Caudate nucleus (tissue), 63 donors: ENCODE measurements at places on chromosomes 13 and 19.

- DNase-seq: no peak
Measured at GRCh38 chr13:21717817-21718216, 46.9 kb downstream of the FGF9 start.

DNA sequence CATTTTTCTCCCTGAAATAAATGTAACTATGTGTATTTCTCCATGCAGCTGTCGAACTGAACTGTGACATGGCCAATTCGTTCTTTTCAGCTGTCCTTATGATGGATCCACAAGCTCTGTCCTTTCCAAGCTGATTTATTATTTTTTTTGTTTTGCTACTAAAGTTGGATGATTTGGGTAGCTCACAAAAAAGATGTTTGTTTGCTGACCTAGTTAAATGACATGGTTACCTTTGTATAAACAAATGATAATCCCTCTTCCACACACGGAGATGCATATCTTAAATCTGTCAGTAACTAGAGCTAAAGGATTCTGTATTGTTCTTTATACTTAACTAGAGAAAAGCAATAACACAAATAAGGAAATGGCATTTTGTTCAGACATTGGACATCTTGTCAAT is 884.3 kb upstream of the PCDH20 start:
- no peak for DNase-seq

DNA sequence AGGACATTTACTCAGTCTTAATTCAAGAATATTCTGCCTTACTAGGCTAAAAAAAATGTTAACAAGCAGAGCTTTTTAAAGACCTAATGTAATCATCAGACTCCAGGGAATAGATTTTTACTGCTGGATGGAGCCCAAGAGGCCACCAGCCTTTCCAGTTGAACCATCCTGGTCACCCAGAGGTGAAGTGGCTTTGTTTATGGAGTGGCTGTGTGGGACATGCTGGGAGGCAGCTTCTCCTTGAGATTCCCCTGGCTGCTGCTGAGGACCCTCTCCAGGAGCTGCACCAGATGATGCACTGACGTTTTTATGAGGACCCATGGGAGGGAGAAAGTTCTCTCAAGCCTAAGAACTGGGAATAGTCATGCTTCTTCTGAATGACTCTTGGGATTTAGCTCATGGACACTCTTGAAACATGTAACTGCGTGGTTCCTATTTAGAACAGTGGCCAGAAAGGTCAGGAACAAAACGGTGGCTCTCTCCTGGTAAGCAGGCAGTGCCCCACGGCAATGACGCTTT is 205.9 kb upstream of the MIR17HG start:
- DNase-seq: no peak

DNA sequence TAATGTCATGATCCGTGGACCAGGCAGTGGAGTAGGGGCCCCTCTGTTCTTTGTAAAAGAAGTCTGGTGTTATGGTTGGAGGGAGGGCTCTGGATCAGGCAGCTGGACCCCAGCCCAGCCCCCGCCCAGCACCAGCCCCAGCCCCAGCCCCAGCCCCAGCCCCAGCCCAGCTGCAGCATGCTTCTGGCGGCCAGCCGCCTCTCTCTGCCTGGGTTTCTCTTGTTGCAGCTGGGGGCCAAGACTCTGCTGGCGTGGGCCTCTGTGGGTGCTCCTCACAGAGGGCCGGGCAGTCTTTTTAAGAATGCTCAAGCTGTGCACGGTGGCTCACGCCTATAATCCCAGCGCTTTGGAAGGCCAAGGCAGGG is 17.9 kb downstream of the DOT1L start:
- peak; percentile 77 for DNase-seq

GRCh38 chr19:55590617-55591016 is 8.7 kb downstream of the FIZ1 start:
- DNase-seq: no peak

- DNase-seq: no peak
Measured at GRCh38 chr19:31560086-31561060, 211.1 kb upstream of the TSHZ3 start.

- peak; percentile 75 for DNase-seq
Measured at GRCh38 chr19:4115050-4115817, 8.7 kb downstream of the MAP2K2 start.

DNA sequence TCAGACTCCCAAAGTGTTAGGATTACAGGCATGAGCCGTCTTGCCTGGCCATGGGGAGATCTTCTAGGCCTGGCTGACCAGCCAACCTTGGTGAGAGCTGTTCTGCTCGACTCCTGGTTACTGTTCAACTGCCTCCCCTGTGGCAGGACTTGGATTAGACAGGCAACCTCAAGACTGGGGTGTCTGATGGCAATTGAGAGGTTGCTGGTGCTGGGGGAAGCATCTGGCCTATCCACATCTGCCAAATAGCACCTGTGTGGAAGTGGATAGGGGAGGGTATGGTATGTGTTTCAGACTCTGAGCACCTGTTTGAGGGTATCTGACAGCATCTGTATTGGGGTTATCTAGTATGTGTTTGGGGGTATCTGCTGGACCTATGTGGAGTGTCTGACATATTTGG is 44.7 kb downstream of the ARHGEF18 start:
- no peak for DNase-seq

- no peak for DNase-seq
Measured at GRCh38 chr19:15443838-15444237, 5.9 kb downstream of the WIZ start.

DNA sequence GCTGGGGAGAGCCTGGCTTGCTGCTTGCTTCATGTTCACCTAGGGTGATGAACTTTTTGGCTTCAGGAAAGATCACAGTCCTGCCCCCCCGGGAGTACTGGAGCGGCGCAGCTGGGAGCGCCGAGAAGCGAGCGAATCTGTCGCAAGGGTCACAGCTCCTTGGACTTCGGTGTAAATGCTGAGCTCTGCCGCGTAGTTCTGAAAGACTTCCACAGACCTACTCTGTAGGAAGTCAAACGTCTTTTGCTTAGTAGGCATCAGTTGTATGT is 2.7 kb downstream of the ING1 start:
- no peak for DNase-seq

- DNase-seq: no peak
Measured at GRCh38 chr19:11208561-11209471, 11.5 kb upstream of the KANK2 start.

GRCh38 chr13:93326234-93326811 is 99.7 kb downstream of the GPC6 start:
- DNase-seq: no peak

- no peak for DNase-seq
Measured at GRCh38 chr13:36769126-36769525, 49.9 kb upstream of the RFXAP start.

DNA sequence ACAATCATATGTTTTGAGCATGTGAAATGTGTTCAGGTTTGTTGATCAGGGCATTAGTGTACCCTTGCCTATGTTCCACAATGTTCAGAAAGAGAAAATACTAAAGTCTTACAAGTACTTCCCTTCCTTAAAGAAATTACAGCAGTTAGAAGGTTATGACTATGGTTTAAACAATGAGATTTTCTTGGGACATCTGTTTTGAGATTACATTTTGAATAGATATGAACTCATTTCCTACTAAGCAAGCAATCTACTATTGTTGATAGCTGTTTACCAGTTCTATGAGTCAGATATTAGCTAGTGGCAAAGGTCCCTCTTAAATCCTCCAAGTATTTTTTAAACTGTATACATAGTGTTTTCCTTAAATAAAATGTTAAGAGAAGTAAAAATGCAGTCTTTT is 241.3 kb downstream of the DACH1 start:
- DNase-seq: no peak

DNA sequence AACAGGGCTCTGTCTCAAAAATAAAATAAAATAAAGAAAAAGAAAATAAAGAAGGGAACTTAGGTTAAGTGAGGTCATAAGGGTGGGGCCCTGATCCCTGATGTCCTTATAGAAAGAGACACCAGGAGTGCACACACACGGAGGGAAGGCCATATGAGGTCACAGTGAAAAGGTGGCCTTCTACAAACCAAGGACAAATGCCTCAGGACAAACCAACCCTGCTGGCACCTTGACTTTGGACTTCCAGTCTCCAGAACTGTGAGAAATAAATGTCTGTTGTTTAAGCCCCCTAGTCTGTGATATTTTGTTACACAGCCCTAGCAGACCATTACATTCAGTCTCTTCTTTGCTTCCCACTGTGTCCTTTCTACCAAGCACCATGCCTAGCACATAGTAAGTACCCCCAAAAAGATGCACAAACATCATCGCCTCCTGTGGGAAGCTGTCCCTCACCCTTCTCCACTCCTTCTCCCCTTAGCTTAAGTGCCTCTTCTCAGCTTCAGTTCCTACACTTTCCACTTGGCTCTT is 8.4 kb upstream of the ZBTB32 start:
- DNase-seq: no peak

GRCh38 chr13:73693215-73693614 is 441.0 kb downstream of the KLF12 start:
- DNase-seq: no peak

GRCh38 chr19:27796540-27796939 is 1416.4 kb downstream of the UQCRFS1 start:
- DNase-seq: no peak

GRCh38 chr19:55080121-55080967 is 4.7 kb downstream of the EPS8L1 start:
- DNase-seq: no peak
